GOT3 (cell line): ENCODE measurements at places on chromosomes 6 and 20.
A peak's percentile ranks its signal among the peaks of the same experiment; 100 is the strongest.

DNA sequence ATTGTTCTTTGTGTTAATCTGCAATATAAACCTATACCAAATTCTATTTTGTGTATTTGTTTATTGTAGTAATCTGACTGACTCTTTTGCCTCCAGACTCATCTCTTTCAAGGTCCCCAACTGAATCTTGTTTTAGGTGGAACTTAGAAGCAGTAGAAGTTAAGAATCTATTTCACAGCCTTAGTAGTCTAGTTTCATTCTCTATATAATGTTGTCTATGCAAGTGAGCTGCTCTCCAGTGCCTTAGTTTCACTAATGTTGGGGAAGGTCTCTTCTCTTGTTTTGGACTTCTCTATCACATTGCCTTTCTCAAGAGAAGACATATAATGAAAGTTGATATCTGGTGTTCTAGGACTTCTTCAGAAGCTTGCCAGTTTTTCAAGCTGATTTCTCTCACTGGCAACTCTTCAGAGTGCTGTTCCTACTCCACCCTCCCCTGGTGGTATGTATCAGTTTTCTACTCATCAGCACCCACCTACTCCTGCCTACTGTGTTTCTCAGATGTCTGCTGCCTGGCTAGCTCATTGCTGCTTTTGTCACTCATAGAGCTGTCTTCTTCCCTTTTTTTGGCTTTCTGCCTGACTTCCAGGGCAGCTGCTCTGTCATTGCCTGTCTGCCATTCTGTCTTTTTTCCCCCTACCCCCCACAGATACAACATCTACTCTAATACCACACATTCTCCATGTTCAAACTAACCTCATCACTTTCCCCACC, 82.1 kb downstream of the PTPRA start:
- DNase-seq: no peak

DNA sequence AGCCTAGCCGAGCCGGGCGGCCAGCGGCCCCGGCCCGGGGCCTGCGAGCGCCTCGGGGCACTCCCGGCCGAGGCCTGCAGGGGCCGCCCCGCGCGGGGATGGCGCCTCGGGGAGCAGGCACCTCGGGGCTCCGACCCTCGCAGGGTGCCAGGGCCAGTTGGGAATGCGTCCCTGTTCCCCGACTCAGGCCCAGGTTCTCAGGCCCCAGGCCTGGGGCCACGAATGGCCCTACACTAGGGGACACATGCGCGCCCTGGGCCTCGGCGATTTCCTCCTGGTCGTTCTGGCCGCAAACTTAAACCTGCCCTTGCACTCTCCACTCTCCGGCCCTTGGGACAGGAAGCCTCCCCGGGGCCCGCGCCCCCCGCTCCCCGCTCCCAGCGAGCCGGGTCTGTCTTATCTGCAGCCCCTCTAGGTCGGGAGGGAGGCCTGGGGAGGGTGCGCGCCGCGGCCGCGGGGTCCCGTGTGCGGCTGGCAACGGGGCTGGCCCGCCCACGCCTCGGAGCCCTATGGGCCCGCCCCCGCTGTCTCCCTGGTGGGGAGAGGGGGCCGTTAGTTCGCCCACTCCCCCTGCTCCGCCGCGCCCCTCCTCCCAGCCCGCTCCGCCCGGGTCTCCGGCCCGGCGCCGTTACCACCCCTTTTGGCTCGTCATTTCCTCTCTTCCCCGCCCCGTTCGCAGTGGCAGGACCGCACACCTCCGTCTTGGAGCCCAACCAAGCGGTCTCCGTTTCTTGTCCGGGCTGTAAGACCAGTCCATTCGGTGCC, 611 bp downstream of the NFYA start:
- peak; percentile 14 for DNase-seq

GRCh38 chr6:157912326-157912725, 69.3 kb upstream of the SYNJ2 start:
- DNase-seq: no peak

DNA sequence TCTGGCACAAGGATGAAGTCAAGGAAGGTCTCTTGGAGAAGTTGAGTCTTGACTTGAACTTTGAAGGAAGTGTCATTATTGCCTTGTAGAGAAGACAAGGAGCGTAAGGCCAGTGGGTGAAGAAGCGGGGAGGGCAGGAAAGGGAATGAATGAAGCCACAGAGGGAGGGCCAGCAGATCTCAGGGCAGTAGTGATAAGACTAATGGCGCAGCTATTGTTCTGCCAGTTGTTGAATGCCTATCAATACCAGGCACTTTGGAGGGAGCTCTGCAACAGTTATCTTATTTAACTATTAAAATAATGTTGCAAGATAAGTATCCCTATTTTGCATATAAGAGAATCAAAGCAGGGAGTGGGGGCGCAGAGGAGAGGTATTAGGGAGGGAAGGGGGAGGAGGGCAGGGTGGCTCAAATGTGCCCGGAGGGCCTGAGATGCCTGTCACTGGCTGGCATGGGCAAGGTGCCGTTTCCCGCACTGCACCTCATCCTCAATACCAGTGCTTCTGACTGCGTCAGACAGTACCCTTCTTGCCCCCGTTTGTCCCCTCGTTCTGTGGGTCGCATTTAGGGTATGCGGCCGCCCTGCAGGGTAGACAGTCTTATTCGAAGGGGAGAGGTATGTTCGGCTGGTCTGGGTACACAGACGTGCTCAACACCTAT, 109.8 kb downstream of the ZDHHC14 start:
- DNase-seq: no peak

- DNase-seq: no peak
Measured at GRCh38 chr6:88115307-88115706, 50.8 kb downstream of the CNR1 start.

GRCh38 chr6:45657226-45657625, 279.5 kb upstream of the SUPT3H start:
- no peak for DNase-seq

- DNase-seq: no peak
Measured at GRCh38 chr6:128280960-128281359, 239.4 kb downstream of the PTPRK start.

DNA sequence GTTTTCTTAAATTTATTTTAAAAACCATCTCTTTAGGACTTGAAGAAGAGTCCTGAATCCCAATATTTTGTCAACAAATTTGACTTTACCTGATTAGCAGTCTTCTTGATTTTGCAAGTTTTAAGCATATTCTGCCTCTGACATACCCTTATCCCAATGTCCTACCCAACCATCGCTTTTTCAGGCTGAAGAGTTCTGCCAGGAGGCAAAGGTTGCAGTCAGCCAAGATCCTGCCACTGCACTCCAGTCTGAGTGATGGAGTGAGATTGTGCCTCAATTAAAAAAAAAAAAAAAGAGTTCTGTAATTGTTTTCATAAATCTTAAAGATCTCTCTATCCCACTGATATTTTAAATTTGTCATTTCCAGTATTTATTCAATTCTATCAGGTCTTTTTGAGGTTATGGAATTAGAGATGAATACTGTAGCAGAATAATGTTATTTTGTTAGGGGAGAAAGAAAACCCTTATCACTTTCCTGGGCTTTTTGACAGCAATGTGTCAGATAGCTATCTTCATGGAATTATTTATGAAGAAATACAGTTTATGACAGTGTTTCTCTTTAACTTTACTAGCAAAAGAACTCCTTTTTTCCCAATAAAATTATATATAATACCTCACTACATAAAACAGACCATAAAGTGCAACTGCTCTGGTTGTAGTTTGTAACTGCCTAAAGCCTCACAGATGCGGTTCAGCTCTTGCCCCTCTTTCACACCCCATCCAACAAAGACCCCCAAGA, 78.2 kb downstream of the IBTK start:
- no peak for DNase-seq

DNA sequence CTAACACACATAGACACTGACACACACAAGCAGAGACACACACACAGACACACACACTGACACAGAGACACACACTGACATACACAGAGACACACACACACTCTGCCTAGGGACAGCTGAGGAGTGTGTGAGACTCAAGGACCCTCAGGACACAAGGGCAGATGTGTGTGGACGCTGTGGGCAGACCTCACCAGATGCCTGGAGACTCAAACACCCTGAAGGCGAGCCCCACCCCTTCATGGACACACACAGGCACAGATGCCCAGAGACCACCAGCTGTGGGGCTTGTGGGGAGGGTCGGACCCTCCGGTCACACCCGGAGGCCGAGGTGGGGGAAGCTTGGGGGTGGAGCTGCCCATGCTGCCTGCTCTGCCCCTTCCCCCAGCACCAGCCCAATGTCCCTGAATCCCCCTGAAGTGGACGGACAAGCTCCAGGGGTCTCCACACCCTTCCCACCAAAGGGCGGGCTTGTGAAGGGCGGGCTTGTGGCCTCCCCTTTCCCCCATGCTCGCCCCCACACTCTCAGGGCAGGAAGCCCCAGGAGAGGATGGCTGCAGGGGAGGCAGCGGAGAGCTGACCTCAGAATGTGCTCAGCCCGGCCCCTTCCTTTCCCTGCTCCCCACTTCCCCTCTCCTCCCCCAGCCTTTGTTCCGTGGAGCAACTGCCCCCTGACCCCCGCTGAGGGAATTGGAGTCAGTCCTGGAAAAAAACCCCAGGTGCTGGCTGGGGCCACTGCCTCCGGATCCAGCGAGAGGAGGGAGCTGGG, 13.9 kb upstream of the ABHD16B start:
- no peak for DNase-seq

DNA sequence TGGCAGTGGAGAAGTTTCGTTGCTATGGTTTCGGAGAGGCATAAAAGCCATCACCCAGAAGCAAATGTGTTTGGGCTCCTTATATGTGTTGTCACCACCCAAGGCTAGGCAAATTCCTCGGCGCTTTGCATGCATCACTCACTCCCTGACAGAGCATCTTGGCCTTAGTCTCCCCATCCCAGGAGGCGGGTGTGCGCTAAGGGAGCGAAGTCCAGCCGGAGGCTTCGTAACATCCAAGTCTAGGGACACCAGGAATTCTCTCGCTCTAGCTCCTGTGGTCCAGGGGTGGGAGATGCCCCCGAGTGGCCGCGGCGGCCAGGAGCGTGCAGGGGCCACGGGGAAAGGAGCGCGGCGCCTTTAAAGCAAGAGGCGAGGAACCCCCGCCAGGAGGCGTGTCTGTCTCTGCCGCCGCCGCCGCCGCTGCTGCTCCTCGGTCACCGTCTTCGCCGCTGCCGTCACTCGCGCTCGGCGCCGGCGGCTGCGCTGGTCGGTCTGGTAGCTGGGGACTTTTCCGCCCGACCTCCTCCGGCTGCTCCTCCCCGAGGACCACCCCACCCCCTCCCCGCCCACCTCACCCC, at the start of gene GRIK2:
Gene GRIK2, plus strand, starts transcription at position 458 of the 578 bp plus-strand sequence.
- no peak for DNase-seq

DNA sequence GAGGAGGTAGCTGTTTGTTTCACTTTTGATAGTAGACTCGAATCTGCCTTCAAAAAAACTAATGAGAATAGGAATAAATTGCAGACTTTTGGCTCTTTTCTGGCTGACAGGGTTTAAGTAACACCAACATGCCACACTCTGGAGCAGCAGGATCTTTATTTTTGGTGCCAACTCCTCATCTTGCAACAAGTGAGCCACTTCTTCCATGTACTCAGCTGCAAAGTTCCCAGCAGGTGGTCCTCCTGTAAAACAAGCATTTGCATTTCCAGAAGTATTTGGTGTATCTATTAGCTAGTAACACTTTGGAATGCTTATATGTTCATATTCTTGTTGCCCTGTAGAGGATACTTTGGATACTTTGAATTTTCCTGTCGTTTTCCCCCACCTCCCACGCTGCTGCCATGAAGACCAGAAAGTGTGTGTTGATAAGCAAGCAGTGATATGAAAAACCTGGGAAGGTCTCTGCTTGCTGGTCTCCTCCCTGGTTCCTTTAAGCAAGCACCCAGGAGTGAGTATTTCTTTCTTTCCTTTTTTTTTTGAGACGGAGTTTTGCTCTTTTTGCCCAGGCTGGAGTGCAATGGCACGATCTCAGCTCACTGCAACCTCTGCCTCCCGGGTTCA, 1.0 kb downstream of the ARMH2 start:
- DNase-seq: no peak

- no peak for DNase-seq
Measured at GRCh38 chr6:166543603-166544295, 42.7 kb downstream of the RAMACL start.

DNA sequence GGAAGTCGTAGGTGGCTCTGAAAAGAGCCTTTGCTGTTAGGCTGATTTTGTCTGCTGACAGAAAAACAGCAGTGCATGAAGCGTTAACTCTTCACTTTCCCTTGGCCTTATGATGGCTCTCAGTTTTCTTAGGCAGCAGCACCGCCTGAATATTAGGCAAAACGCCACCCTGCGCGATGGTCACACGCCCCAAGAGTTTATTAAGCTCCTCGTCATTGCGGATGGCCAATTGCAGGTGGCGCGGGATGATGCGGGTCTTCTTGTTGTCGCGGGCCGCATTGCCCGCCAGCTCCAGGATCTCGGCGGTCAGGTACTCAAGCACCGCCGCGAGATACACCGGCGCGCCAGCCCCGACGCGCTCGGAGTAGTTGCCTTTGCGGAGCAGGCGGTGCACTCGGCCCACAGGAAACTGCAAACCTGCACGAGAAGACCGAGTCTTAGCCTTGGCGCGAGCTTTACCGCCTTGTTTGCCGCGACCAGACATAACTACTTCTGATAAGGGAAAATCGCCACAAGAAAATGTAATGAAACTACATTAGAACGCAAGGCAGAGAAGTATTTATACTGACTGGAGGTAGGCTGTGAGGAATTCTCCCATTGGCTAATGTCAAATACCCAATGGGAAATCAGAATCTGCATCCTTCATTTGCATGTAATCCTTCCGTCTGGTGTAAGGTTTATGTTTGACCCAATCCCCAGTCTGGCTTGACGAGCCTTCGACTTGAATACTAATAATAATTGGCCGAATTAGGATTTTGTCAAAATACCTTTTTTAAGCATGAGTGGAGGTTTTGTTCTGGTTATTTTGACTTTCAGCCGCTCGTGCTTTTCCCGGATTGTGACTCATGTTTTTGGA, 53.9 kb upstream of the HFE start:
- DNase-seq: peak; percentile 73

DNA sequence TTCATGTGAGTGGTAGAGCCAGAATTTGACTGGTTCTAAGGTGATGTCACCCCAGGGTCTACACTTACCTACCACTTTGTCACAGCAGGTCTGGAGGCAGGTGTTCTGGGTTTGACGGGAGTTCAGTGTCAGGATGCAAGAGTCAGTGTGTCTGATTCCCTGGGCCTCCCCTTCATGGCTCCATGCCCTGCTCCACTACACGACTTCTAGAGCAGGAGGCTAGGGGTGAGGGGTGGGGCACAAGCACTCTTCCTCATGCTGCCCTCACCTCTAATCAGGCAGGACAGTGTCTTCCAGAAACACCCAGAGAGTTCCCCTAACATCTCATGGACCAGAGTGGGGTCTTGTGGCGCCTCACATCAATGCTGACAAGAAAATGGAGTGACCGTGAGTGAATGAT, 118.2 kb downstream of the CDC5L start:
- no peak for DNase-seq

- no peak for DNase-seq
Measured at GRCh38 chr6:149990212-149990660, 26.5 kb downstream of the ULBP1 start.

GRCh38 chr6:43282636-43283513, 15.2 kb upstream of the SLC22A7 start:
- DNase-seq: no peak

- DNase-seq: no peak
Measured at GRCh38 chr6:15427331-15428070, 181.6 kb downstream of the JARID2 start.

GRCh38 chr20:23020230-23021018, 14.7 kb upstream of the SSTR4 start:
- no peak for DNase-seq
